Right atrium auricular region (tissue), 2 donors: ENCODE measurements at places on chromosomes 6 and 20. TPM values are rescaled to one million over a fixed set of nuclear protein-coding genes. Genes with fewer than 3 reads are reported as not detected.

Gene VSX1
- not detected for total RNA-seq

Gene PGBD1
- 4.1 TPM for total RNA-seq

Gene E2F1
- total RNA-seq, result 0.33 TPM

Gene NRN1
- total RNA-seq, result 7.5 TPM

- no peak overlapping the region for H3K27ac ChIP-seq
- H3K4me3 ChIP-seq, result no peak overlapping the region
- no peaks in the 10 kb centered on the region for H3K27me3 ChIP-seq
- H3K36me3 ChIP-seq, result no peaks in the 10 kb centered on the region
These were observed 20.2 kb upstream of the CD2AP start for GRCh38 chr6:47457370-47457769.

- H3K4me1 ChIP-seq, result no peaks in the 10 kb centered on the region
- H3K27ac ChIP-seq, result no peak overlapping the region
- DNase-seq, result no peak
- H3K36me3 ChIP-seq, result no peaks in the 10 kb centered on the region
These were observed 66.9 kb upstream of the CDH4 start for GRCh38 chr20:61185181-61185580.
